ENCODE measurements at places on chromosomes 6 and 20.

- DNase-seq: no peak
Observed at GRCh38 chr20:53597521-53598120, 4.0 kb upstream of the ZNF217 start.

- DNase-seq: no peak
Observed at GRCh38 chr6:1569377-1569776, 40.3 kb upstream of the FOXC1 start.

DNA sequence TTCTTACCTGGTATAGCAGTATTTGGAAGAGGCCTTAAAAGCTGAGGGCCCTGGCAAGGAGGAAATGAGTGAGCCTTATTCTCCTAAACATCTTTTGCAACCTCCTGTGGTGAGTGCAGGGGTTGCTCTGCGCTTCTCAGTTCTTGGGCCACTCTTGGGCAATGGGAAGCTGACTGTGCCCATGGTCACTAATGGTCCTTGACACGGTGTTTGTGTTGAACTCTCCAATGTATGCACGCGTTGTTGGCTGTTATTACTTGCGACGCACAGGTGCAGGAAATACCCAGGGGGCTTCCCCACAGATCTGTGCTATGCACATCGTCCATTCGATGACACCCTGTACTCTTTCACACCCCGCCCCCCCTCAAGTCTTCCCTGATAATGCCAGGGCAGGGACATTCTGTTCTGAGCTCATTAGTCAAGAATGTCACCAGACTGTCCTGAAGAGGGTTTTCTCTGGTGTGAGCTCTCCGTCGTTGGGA lies 79.7 kb downstream of the EDN1 start:
- DNase-seq: no peak

- no peak for DNase-seq
Observed at GRCh38 chr6:1435806-1436205, 46.4 kb downstream of the FOXF2 start.

- no peak for DNase-seq
Observed at GRCh38 chr6:20069021-20069522, 143.2 kb downstream of the MBOAT1 start.

GRCh38 chr6:125077453-125077852 lies 76.1 kb upstream of the TPD52L1 start:
- no peak for DNase-seq

- DNase-seq: no peak
Observed at GRCh38 chr20:61807471-61808160, 258.1 kb downstream of the TAF4 start.

DNA sequence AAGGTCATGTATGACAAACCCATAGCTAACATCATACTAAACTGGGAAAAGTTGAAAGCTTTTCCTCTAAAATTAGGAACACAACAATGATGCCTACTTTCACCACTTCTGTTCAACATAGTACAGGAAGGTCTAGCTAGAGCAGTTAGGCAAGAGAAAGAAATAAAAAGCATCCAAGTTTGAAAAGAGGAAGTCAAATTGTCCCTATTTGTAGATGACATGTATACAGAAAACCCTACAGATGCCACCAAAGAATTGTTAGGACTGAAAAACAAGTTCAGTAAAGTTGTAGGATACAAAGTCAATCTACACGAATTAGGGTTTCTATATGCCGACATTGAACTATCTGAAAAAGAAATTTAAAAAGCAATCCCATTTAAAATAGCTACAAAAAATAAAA lies 89.4 kb upstream of the GLP1R start:
- no peak for DNase-seq

DNA sequence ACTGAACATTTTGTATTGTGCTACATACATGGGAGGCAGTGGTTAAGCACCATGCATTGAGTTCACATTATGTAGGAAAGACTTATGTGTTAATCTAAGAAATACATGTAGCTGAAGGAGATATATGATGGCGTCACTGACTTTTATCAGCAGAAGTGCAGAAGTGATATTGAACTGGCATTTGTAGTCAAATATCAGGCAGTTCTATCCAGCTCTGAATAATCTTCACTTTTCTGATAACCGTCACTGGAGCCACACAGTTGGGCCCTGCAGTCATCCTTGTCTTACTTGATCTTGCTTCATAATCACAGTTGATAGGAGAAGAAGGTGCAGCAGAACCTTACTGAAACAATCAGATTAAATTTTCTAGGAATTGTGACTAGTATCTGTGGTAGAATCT lies 26.4 kb downstream of the CRISP1 start:
- no peak for DNase-seq

- no peak for DNase-seq
Observed at GRCh38 chr6:5752391-5752680, 254.4 kb downstream of the NRN1 start.

GRCh38 chr6:2876210-2877056 lies 26.7 kb downstream of the SERPINB9 start:
- DNase-seq: no peak

DNA sequence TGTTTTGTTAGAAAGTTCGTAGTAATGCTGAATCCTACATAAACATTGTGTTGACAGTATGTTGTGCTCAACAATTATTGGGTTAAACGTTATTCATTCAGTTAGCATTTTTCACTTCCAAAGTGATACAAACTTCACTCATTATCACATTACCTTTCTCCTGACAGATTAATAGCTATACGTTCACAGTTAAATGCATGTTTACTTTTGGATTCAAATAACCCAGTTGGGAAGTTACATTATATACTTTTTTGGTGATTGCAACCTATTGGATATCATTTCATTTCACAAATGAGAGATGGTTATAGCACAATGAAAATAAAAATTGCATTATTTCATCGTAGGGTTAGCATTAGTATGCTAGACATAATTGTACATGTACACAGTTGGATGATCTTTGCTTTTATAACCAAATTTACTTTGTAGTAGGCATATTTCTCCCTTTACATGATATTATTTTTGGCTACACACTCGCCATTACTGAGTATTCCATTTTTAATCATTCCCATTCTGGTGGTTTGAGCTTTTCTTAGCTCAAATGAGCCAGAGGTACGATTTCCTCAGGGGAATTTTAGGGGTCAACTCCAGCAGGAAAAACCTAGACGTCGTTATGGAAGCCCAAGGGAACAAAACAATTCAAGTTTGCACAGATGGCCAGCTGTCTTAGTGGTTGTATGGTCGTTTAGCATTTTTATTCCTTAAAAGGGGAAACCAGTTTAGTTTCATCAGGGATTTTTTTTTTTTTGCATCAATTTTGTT lies 2.1 kb upstream of the HIVEP1 start:
- no peak for DNase-seq

DNA sequence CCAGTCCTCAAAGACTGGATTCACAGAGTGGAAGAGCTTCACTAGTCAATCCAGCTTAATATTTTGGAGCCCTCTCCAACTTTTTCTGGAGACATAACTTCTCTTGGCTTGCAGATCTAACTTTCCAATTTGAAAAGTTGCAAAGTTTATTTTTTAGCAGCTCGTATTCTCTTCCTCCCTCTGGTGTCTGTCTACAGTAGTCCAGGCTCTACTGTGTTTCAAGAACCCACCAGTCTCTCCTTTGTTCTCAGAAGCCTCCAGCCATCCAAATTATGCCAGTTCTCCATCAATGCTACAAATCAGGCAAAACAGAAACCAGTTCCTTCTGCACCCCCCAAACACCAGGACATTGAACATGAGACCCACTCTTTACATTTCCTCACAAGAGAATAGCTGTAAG lies 376.1 kb upstream of the OPRM1 start:
- DNase-seq: no peak

GRCh38 chr6:90079560-90080490 lies 185.6 kb downstream of the GJA10 start:
- DNase-seq: peak; percentile 14

GRCh38 chr20:42212391-42212790 lies 594.2 kb upstream of the CHD6 start:
- no peak for DNase-seq

GRCh38 chr6:151060096-151060765 lies 179.5 kb upstream of the AKAP12 start:
- DNase-seq: no peak

- DNase-seq: no peak
Observed at GRCh38 chr20:63702036-63702665, 5.6 kb downstream of the ARFRP1 start.

DNA sequence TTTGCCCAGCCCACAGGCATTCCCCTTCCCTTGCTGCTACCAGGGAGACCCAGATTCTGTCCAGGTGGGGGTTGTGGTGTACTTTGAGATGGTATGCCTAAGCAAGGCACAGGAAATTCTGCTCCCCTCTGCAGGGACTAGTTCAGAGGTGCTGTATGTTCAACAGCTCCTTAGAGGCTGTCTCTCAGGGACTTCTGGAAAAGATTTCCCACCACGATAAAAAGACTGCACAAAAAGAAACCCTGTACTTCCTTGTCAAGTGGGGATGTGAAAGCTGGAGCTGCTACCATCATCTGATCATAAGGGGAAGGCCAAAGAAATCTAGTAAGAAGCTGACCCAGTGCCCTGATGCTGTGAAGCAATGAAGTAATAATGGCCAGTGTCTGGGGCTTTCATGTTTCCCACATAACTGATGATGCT lies 51.5 kb upstream of the SMIM29 start:
- no peak for DNase-seq

- DNase-seq: no peak
Observed at GRCh38 chr6:138945354-138945753, 42.7 kb downstream of the REPS1 start.

DNA sequence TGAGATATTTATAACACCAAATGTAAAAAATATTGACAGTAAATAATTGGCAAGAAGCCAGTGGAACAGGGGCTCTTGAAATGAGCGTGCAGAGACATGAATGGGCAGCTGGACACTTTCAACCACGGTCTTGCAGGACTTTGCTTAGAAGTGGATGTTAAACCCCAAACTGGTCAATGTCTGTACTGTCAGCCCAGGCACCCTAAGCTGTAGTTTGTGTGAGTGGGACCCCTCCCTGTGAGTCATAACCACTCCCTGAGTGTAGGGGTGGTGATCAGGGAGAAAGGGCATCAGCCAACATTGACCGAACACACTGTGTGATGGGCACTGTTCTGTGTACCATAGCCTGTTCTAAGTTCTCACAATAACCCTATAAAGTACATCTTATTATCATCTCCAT lies 108.6 kb downstream of the FIG4 start:
- DNase-seq: no peak

DNA sequence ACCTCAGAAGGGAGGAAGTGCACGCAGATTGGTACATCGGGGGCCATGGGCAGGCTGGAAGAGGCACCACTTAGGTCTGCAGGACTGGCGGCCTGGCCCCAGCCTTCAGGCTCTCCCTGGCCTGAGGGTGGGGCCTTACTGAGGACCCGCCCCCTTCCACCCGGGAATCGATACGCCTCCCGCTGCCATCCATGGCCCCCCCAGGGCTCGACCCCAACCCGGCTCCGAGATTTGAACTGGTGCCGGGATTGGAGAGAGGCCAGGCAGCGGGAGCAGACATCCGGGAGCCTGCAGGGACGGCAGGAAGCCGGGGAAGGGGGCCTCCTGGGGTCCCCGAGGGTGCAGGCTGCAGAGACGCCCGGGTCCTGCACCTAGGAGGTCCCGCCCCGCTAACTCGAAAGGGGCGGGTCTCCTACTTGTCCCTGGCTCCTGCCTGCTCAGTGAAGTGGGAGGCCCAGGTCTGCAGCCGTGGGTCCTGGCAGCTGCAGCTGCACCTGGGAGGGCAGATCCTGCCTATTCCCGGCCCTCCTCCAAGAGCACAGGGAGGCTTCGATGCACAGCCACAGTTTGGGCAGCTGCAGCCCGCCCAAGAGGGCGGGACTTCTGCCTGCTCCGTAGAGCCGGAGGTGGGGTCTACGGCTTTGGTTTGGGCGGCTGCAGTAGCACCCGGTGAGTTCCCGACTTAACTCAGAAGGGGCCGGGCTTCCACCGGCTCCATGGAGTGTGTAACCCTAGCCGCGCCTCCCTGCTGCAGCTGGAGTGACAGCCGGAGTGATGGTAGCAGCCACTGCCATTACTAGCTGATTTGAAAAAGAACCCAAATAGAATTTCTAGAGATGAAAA lies 35.2 kb upstream of the TBC1D22B start:
- DNase-seq: peak; percentile 66

- DNase-seq: no peak
Observed at GRCh38 chr20:32385541-32385940, 27.4 kb downstream of the ASXL1 start.

DNA sequence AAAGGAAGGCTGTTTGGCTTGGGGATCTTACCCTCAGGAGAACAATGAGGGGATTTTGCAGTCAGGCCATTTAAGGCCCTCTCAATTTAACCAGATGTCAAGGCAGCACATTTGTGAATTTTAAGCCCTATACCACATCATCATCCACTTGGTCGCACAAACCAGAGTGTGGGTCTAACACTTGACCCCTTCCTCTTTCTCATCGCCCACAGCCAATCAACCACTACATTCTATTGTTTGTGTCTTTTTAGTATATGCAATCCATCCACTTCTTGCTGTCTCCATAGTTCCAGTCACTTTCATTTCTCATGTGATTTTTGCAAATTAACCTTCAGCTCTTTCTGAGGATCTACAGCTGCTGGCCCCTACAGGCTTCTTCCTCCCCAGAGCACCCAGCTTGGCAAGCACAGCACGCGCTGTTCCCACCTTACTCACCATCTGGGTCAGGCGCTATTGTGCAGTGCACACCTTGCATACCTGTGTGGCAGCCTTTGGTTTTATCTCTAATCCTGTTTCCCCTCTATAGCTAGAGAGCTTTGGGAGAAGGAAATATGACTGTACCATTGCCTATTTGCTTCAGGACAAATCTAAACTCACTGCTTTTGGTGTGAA lies 32.3 kb upstream of the CD83 start:
- no peak for DNase-seq

- no peak for DNase-seq
Observed at GRCh38 chr6:69220375-69220774, 576.4 kb downstream of the LMBRD1 start.

- no peak for DNase-seq
Observed at GRCh38 chr20:50911716-50912115, 19.5 kb downstream of the ADNP start.

DNA sequence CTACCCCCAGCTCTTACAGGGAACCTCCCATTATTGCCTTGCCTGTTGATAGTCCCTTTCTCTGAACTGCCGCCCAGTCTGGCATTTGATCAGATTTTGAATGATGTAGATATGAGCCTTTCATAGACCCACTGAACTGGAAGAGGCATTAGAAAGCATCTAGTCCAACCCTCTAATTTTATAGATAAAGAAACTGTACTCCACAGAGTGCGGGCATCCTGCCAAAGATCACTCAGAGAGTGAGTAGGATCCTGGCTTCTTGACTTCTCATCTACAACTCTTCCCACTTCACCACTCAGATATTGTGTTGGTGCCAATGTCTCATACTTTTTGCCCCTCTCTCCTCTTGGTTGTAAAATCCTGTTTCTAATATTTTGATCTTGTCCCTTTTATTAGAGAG lies 179.2 kb upstream of the BMP2 start:
- DNase-seq: no peak
